ENCODE measurements at places on chromosomes 1 and 21.

DNA sequence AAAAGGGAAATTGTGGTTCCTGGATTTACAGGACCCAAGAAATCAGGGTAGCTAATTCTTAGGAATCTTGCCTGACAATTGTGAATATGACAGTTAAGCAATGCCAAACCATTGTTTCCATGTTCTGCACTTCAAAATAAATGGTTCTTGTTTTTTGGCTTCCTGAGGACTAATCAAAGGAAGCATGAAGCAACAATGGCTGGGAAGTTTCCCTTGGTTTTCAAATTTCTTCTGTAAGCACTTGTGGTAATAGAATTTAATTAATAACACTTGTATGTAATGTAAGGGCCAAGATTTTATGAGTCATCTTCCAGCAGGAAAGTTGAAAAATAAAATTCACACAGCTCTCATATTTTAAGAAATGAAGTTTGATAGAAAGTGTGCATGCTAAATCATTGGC lies 31.7 kb downstream of the JAM2 start:
- no peak for DNase-seq

GRCh38 chr1:36420836-36421317 lies 23.2 kb upstream of the LSM10 start:
- peak; percentile 56 for DNase-seq

DNA sequence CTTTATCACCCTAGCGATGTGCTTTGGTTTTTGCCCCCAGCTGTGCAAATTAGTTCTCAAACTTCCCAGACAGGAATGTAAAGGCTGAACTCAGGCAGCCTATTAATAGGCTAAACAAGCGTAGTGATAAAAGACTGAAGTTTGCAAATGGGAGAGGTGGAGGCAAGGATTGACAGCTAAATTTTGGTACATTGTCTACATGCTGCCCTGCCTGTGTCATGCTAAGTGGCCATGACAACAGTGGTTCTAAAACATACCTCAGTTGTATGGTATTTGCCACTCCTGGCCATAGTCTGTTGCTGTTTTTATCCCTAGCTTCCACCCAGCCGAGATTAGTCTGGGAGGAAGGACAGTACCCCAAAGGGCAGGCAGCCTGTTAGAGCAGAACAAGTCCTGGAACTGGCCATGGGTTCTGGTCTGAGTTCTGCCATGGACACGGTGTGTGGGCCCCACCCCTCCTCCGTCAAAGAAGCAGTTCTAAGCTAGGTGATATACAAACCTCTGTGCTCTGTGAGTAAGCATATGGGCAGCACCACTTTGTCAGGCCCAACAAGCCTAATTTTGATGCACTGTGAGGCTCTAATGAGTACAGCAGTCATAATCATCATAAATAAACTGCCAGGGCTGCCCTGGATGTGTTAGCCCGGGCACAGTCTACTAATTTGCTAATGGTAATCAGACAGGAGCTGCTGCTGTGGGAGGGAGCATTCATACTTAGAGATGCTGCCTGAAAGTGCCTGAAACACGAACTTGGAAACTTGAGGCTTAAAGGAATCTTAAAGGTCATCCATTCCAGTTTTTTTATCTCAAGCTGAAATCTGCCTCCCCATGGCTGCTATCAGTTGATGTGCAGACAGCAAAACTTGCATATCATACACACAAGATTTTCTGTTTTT lies 177.1 kb downstream of the HHAT start:
- DNase-seq: no peak

DNA sequence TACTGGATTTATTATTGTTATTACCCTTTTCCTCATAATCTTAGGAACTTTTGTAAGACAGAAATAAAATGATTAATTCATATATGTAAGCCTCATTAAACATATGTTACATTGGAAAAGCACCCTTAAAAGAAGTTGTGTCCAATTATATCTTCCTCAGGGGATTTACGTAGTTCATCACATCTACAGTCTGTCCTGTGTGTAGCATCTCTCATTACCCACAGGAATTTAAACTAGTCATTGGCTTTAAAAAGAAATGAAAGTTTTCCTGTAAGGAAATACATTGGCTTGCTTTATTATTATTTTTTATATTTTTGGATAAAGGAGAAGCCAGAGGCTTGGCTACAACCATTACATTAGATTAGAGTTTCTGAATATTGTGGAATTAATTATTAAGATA lies 56.1 kb downstream of the SWT1 start:
- no peak for DNase-seq

- DNase-seq: peak; percentile 55
These were observed 9.8 kb upstream of the CELSR2 start for GRCh38 chr1:109239409-109240068.

- no peak for DNase-seq
These were observed 300.0 kb downstream of the RRAGC start for GRCh38 chr1:38559446-38560165.

DNA sequence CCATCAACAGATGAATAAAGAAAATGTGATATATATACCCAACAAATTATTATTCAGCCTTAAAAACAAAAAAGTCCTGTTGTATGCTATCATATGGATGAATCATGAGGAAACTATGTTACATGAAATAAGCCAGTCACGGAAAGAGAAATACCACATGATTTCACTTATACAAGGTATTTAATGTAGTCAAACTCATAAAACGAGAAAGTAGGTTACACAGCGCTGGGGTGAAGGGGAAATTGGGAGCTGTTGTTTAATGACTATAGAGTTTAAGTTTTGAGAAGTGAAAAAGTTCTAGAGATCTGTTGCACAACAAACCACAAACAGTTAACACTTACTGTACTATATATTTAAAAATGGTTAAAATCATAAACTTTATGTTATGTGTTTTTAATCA lies 58.5 kb downstream of the SLC25A24 start:
- DNase-seq: no peak

DNA sequence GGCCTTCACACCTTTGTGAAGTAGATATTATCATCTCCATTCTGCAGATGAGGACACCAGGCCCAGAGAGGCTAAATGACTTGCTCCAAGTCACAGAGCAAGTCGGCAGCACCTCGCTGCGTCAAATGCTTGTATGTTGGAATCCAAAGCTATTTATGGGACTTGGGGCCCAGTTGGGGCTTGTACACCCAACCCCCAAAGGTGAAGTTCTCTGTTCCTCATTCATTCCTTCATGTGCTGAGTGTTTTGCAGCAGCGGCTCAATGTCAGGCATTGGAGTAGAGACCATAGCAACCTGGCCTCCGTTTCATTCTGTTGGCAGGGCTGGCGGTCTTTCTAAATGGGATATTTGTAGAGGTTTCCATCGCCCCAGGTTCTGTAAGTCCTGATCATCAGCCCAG lies 113.4 kb upstream of the SLC25A33 start:
- DNase-seq: no peak

GRCh38 chr1:34167389-34167788 lies 2.4 kb upstream of the CSMD2 start:
- no peak for DNase-seq

- DNase-seq: peak; percentile 74
These were observed 33.8 kb downstream of the GDAP2 start for GRCh38 chr1:117895482-117896114.

DNA sequence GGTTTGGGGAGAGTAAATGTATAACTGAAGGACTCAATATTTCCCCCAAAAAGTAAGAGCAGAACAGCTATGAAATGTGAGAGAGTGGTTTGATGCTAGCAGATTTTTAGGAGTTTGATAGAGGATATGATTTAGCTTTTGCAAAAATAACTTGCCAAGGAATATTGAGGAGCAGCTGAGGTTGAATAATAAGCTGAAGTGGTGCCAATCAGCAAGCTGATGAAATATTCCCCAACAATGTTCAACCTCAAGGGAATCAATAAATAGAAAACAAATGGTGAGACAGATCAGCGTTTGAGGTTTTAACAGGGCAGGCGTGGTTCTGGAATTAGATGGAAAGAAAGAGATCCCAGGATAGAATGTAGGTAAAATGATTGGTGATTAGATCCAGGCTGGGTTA lies 413.4 kb upstream of the ADAMTS5 start:
- DNase-seq: no peak
